ENCODE measurements at places on chromosomes 13 and 19.
A peak's percentile ranks its signal among the peaks of the same experiment; 100 is the strongest.

DNA sequence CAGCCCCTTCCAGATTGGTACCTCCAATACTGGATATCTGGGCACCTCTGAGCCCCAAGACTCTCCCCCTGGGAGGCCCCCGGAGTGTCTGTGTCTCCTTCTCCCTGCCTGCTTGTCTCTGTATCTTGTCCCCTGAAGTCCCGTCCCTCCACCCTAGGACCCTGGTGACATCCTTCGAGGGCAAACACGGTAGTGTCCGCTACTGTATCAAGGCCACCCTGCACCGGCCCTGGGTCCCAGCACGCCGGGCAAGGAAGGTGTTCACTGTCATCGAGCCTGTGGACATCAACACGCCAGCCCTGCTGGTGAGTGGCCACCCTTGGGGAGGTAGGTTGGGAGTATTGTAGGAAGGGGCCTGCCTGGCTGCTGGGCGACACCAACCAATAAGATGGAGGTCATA is 844 bp downstream of the ARRDC2 start:
- DNase-seq: no peak

DNA sequence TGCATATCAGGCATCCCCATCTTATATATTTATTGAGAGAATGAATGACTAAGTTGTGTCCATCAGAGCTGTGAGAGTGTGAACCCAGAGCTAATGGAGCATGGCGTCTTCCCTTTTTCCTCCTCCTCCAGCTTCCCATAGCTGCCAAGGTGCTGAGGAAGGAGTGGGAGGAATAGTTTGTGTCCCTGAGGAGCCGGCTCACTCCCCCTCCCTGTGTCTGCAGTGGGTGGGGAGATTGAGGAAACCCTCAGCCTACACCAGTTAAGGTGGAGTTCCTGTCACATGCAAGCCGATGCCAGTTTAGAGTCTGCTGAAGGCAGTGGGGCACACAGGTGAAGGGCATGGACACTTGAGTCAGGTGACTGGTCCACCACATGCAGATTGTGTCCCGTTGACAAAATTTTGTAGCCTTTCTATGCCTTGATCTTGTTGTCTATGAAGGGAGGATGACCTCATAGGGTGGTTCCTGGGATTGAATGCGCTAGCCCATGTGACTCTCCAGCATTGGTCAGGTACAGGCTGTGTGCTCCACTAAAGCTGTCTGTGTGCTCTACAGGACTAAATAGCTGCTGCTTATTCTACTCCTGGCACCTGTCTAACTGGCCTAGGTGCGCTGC is 47.6 kb upstream of the GPI start:
- no peak for DNase-seq

DNA sequence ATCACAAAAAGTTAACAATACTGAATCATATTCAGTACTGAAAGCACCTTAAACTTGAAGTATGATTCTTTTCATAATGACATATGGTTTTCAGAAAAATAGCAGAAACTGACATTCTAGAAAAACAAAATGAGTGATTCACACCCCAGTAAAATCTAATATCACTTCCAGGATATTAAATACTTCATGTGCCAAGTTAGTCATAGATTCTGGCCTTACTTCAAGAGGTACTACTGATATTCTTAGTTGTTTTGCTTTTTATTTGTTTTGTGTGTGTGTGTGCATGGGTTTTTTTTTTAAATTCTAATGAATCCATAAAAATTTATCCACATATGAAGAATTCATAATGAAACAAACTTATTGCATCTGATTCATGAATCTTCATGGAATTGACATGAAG is 207.9 kb upstream of the UFM1 start:
- DNase-seq: no peak

DNA sequence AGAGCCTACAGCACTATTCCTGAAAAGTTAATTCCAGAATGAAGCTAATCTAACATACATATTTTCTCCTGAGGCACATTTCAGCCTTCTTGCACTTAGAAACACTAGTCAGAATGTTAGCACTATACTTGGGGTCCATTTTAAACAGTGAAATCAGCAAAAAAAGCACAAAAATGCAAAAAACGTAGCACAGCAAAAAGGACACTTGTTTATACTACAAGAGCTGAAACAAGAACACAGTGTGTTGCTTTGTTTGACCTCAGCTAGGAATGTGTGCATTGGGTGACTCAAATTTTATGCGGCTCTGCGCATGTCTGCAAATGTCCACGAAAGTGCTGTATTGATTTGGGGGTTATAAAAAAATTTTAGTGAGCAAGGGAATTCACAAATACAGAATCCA is 226.2 kb downstream of the KCNRG start:
- DNase-seq: no peak

DNA sequence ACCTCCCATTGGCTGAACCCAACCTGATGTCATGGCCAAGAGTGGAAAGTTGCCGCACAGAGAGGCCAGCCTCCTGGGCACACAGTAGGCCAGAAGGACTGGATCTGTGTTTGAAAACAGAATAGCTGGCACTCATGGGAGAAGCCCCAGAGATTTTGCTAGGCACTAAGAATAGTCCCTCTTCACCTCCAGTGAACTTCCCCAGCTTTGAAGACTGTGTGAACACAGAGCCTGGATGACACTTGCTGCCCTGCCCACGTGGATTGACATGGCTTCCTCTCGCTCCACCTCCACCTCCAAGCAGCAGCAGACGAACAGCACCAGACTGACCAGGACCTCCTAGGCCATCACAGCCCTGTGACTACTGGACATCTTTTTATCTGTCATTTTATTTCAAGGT is 37.9 kb upstream of the KL start:
- no peak for DNase-seq

- DNase-seq: no peak
These were observed 3.3 kb downstream of the VSTM2B start for GRCh38 chr19:29528946-29529645.

- DNase-seq: no peak
These were observed 43.2 kb upstream of the GRTP1 start for GRCh38 chr13:113407103-113407530.

GRCh38 chr19:8148410-8149260 is 757 bp downstream of the FBN3 start:
- DNase-seq: peak; percentile 81

DNA sequence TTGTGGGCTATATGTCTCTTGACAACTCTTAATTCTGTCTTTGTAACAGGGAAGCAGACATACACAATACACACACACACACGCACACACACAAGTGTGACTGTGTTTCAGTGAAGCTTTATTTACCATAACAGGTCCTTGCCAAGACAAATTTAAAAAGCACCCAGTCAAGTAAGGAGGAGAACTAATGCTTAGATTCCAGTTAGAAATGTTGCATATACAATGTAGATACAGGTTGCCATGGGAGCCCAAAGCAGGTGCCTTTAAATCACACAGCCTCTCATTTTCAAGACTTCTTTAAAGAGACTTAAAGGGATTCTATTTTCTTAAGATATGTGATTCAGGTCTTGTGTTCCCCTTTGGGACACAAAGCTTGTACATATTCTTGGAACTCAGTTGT is 1551.9 kb downstream of the EFNB2 start:
- DNase-seq: no peak

GRCh38 chr19:40601134-40601974 is at the start of gene LTBP4:
Gene LTBP4 (plus strand): TSS chr19:40601369. CDS start chr19:40601388, 19 bp downstream.
- DNase-seq: no peak

DNA sequence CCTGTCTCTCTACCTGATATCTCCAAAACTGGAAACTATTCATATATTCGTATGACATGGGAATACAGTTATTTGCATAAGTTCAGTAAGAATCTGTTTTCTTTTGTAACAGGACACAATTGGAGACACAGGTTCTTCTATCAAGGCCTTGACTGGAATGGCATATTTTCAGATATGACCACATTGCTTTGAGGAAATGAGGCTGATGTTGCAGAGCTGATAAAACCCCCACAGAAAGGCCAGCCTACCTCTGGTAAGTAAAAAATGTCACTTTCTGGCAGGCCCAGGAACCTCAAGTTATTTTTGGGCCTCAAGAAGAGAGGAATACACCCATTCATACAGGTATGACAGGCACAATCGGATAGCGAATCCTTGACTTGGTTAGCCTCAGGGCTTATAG is 29.5 kb upstream of the KBTBD6 start:
- DNase-seq: no peak

DNA sequence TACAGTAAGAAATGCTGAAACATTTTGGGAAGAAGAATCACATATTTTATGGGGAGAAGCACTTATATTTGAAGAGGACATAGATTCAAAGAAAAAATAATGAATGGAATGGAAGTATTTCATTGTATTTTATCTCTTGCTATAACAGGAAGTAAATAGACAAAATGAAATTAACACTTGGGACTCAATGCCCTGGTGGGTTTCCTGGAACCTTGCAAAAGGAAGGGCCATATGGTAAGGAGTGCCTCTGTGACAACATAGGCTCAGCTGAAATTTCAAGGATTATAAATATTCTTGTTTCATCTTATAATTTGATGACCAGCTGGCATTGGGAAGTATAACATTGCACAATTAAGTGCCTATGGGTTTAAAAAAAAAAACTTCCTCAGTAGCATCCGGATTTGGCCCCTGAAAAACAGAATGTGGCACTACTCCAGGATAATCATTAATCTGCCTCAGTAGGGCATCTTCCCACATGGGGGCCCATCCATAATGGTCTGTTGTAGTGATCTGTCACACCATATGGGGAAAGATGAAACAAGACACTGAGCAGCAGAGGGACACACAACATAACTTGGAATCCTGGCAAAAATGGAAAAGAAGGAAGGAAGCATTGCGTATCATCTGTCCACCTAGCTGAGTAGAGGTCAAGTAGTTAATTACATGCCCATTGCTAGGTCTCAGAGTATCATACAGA is 321.6 kb downstream of the NDFIP2 start:
- DNase-seq: peak; percentile 16

DNA sequence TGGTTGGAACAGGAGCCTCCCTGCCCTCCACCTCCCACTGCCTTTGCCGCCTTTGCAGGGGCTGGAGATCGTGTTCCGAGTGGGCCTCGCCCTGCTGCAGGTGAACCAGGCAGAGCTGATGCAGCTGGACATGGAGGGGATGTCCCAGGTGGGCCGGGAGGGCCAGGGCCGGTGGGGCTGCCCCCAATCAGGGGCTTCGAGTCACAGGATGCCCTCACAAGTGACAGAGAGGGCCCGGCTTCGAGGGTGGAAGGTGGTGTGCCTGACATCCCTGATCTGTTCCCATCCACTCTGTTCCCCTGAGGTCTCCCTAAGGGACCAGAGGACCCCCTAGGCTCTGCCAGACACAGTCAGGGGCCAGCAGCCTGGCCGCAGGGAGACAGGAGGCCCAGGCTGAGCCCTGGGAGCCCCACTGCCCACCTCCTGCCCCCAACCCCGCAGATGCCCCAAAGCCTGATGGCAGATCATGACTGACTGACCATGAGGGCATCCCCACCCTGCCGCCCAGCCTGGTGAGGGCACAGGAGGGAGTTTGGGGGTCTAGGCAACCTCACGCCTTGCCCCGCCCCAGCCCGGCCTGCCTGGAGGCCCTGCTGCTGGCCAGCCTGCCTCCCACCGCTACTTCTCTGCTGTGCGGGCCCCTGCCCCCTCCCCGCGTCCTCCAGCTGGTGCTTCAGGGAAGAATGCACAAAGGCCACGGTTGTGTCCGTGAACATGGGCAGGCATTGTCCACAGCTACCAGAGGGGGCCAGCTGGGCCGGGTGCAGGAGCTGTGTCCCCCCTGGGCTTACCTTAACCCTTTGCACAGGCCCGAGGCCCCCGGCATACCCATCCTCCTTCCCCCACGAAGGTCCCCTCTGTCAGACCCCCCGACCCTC is 21.8 kb downstream of the EVI5L start:
- DNase-seq: no peak

DNA sequence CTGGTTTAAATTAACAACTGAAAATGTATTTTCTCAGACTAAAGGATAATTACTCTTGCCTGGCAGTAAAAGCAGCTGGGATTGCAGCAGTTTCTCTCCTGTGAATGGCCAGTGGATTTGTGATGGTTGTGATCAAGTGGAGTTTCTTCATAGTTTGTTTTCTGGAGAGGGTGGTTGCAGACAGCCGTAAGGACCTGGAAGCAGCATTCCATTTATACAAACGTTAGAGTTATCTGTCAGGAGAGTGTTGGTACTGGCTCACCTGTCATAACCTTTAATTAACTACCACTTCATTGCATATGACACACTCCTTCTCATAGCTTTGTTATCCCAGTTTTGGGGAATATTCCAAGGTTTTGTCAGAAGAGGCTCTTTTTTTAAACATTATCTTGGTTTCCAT is 258.4 kb upstream of the SLC10A2 start:
- no peak for DNase-seq

DNA sequence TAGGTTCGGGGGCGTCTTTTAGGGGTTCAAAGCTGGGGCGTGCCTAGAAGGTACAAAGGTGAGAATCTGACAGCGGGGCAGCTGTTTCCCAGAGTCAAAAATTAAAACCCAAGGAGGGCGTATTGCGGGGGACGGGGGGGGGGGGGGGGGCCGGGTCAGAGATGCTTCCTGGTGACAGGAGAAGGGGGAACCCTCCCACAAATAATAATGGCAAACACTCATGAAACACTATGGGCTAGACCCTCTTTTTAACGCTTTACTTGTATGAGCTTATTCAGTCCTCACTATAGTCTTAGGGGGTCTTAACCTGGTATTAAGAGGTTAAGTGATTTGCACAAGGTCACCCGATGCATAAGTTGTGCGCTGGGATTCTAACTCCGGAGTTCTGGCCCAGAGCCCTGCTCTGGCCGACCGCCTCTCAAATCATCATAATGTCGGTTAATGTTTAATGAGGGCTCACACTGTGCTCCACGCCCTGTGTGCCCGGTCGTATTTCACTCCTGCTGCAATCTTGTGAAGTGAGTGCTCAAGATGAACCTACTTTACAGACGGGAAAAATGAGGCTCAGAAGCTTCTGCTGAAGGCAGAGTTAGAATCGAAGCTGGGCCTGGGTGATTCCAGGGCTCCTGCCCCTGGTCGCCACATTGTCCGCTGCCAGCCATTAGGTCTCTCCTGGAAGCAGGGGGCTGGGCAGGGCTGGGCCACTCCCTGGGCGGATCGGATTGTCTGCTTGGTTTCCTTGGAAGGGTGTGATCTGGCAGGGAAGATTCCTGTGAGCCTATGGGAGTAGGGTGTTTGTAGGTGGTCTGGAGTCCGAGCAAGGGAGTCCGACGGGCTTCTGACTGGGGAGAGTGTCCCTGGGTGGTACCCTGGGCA is 964 bp downstream of the PAK4 start:
- no peak for DNase-seq

DNA sequence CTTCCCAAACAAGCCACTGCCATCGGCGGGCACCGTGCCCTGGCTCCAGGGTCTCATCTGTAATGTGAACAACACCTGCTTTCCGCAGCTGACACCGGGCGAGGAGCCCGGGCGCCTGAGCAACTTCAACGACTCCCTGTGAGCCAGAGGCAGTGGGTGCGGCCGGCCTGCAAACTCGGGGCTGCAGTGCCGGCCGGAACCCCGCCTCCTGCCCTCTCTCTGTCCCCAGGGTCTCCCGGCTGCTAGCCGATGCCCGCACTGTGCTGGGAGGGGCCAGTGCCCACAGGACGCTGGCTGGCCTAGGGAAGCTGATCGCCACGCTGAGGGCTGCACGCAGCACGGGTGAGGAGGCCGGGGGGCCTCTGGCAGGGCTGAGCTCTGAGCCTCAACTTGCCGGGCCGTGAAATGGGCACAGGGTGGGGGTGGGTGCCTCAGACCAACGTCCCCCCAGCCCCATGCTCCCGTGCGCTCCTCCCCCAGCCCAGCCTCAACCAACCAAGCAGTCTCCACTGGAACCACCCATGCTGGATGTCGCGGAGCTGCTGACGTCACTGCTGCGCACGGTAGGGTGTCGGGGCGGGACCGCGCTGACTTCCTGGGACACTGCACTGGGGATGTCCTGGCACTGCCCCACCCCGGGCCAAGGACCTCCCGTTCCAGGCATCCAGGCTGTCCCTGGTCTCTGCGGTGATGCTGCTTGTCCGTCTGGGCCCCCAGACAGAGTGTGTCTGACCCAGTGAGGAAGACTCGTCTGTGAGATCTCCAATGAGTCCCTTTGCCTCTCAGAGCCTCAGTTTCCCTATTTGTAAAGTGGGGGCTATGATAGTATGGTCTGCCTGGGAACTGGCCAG is 2.2 kb downstream of the ABCA7 start:
- DNase-seq: no peak
